ENCODE measurements at places on chromosomes 7 and 10.
A peak's percentile ranks its signal among the peaks of the same experiment; 100 is the strongest.

GRCh38 chr7:110375068-110375467 is 715.9 kb upstream of the LRRN3 start:
- no peak for DNase-seq

- DNase-seq = no peak
Observed at GRCh38 chr10:24804392-24804791, 80.7 kb upstream of the ARHGAP21 start.

DNA sequence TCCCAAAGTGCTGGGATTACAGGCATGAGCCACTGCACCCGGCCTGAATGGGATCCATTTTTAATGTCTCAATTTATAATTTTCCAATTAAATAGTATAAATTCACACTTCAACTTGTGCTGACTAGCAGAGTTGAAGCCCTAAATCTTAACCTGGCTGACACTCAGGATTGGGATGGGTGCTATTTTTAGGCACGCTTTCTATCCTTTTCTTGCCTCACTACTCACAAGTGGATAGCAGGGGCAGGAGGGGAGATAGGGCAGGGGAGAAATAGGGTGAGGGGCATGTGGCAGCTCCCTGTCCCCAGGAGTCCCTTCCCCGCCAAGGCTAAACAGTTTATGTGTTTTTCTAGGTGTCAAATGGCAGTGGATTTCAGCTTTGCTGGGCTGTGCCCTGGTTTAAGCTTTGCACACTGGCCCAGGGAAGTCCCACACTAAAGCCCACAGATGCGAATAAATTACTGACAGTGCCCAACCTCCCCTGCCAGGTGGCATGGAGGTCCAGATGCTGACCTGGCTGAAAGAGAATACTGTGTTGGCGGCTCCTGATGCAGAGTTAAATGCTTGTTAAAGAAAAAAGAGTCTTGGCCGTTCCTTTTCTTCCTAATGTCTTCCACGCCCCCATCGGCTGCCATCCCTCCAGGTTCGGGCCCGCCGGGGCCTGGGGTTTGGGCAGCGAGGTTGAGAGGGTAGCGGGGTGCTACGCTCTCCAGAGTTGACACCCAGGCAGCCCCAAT is 36.2 kb upstream of the EFCAB10 start:
- no peak for DNase-seq

- DNase-seq = no peak
Observed at GRCh38 chr7:10211016-10211415, 762.7 kb upstream of the PHF14 start.

- DNase-seq = no peak
Observed at GRCh38 chr10:84200537-84201243, 6.4 kb downstream of the CDHR1 start.

DNA sequence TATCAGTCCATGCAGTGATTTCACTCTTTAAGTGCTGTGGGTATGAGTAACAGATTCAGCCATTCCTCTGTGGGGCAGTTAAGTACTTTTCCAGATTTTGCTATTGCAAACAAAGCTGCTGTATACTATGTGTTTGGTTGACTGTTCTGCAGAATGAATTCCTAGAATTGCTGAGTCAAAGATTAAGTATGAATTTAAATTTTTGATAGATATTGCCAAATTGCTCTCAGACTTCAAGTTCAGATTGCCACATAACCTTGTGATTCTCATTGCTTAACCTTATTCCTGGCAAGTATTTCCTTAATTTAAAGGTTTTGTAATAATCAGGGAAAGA is 21.6 kb upstream of the SAR1A start:
- DNase-seq = peak; percentile 73

DNA sequence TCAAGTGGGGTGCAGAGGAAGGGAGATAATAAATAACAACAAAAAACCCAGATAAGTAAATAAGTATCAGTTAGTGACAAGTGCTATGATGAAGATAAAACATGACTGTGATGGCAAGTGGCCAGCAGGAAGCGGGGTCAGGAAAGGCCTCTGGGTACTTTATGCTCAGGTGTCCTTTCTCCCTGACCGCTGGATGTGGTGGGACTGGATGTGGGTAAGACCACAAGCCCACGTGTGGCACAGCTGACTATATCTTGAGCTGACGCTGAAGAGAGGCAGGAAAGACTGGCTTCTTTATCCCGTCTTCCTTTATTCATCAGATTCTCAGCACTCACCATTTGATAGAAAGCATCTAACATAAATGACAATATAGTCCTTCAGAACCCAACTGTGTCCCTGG is 87.8 kb downstream of the CREB5 start:
- DNase-seq = no peak

- DNase-seq = no peak
Observed at GRCh38 chr10:124966008-124966407, 24.1 kb downstream of the ZRANB1 start.

DNA sequence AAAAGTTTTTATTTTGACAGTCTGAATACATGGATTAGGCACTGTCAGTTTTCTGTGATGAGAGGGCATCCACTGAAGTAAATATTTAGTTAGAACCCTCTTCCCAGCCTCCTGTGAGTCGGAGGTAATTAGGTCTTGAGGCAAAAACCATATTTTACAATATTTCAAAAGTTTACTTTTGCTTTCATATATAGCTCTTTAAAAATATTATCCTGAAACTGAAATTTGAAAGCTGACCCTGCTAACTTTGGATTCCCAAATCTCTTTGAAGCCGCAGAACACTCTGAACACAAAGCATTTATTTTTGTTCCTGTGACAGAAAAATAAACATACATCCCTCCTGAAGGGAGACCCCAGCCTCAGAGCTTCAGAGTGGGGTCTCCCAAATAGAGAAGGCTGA is 317.4 kb downstream of the KIF20B start:
- no peak for DNase-seq

- no peak for DNase-seq
Observed at GRCh38 chr7:66297579-66297978, 92.4 kb downstream of the TPST1 start.

- no peak for DNase-seq
Observed at GRCh38 chr7:130272381-130273080, 5.9 kb downstream of the CPA2 start.

All from astrocyte of the hippocampus (primary cell).